ENCODE measurements at places on chromosomes 3 and 15.
A peak's percentile ranks its signal among the peaks of the same experiment; 100 is the strongest.

GRCh38 chr15:98666441-98666840 lies 18.1 kb downstream of the IGF1R start:
- DNase-seq, result no peak

GRCh38 chr15:92821491-92822116 lies 78.5 kb upstream of the CHD2 start:
- DNase-seq, result no peak

DNA sequence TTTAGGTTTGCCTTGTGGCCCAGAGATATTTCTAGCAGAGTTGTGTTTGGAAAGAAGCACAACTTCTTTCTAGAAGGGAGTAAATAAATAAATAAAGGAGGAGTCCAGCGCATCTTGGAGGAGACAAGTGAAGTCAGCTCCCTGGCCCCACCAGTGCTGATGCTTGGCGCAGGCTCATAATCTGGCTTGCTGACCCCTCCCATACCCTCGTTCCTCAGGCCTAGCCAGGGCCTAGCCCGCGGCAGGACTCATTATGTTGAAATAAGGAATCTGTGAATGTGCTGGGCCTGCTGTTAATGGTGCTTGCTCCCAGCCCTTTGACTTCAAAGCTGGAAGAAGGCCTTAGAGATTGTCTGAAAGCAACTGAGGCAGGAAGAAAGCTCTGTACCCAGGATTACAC lies 3.1 kb downstream of the ZNF710 start:
- DNase-seq, result no peak

DNA sequence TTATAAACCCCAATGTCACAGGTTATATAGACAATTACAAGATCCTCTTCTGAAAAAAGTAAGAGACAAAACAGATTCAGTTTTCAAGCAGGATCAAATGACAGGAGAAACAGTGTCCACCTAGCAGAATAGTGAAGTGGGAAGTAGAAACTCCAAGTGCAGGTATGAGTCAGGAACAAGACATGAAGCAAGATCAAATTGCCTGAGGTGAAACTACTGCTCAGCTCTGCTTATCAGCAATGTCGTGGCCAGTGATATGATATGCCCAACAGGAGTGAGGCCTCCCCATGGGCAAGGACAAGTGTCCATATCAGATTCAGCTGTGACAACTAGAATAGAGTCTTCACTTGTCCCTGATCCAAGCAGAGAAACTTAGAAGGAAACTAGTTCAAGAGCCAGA lies 100.0 kb downstream of the ZMAT3 start:
- DNase-seq, result no peak

DNA sequence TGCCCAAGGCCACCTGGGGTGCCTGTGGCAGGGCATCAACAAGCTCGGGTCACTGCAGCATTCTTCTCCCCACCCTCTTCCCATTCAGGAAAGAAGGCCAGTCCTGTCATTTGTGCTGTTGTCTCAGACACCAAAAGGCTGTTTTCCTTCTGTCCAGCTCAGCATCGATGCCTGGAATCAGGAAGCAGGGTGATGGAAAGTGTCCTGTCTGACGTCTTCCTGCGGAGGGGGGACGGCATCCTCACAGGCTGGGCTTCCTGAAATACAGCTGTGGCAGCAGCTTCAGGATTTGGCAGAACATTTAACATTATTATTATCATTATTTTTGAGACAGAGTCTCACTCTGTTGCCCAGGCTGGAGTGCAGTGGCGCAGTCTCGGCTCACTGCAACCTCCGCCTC lies 33.0 kb upstream of the ANKDD1A start:
- no peak for DNase-seq

- no peak for DNase-seq
These were observed 63.7 kb downstream of the EDEM1 start for GRCh38 chr3:5251196-5251583.

DNA sequence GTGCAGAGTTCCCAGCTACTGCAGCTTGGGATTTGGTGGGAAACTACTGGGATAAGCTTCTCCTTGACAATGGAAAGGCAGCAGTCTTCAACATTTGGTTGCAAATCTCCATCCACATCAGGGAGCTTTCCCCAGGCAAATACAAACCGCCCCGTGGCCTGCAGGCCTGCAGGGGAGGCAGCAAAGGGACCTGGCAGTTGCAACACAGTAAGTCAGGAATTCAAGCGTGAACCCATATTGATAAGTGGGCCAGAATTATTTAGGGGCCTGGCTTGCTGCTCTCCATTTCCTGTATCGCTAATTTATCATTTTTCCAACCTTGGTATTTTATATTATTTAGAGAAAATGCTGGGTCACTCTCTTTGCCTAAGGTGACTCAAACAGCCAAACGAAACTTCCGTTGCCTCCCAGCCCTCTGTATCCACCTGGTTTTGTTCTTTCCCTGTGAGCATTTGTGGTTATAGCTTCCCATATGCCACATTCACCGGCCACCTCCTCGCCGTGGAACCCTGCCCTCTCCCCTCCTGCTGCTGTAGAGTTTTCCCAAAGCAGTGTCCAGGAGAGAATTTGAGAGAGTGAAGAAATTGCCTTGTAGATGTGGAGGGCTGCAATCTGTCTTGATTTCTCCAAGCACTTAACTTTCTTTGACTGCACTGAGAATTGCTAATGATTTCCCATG lies 34.8 kb downstream of the B3GALNT1 start:
- DNase-seq, result no peak

DNA sequence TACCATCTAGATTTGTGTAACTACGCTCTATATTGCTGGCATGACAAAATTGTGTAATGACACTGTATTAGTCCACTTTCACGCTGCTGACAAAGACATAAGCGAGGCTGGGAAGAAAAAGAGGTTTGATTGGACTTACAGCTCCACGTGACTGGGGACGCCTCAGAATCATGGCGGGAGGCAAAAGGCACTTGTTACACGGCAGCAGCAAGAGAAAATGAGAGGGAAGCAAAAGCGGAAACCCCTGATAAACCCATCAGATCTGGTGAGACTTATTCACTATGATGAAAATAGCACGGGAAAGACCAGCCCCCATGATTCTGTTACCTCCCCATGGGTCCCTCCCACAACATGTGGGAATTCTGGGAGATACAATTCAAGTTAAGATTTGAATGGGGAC lies 905.7 kb downstream of the DIPK2A start:
- DNase-seq, result no peak

DNA sequence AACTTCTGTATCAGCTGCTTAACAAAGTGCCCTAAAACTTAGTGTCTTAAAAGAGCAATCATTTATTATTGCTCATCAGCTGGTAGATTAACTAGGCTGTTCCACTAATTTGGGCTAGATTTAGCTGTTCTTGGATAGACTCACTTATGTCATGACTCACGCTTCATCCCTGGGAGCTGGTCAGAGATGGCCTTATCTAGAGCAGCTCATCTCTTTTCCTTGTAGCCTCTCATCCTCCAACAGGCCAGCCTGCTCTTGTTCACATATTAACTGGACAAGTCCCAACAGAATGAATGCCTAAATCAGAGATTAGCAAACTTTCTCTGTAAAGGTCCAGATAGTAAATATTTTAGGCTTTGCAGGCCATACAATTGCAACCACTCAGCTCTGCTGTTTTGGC lies 66.9 kb upstream of the PLAAT1 start:
- DNase-seq, result no peak

GRCh38 chr15:76815421-76815820 lies 89.7 kb downstream of the SCAPER start:
- DNase-seq, result peak; percentile 28

GRCh38 chr3:140274429-140274828 lies 339.4 kb downstream of the CLSTN2 start:
- no peak for DNase-seq

DNA sequence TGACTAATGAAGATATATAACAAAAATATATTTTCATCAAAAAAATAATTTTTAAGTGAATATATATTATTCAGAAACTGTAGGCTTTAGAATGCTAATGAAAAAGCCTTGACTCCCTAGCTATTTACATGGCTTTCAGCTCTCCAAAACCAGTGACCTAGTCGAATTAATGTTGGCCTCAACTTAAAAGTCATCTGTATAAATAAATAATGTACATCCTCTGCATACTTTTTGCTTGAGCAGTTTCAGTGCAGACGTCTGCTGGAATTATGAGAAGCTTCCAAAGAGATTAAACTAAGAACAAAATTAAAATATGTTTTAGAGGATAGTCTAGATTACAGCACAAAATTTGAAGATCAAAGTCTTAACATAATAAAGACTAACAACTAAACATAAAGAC lies 520.4 kb upstream of the ALCAM start:
- no peak for DNase-seq

DNA sequence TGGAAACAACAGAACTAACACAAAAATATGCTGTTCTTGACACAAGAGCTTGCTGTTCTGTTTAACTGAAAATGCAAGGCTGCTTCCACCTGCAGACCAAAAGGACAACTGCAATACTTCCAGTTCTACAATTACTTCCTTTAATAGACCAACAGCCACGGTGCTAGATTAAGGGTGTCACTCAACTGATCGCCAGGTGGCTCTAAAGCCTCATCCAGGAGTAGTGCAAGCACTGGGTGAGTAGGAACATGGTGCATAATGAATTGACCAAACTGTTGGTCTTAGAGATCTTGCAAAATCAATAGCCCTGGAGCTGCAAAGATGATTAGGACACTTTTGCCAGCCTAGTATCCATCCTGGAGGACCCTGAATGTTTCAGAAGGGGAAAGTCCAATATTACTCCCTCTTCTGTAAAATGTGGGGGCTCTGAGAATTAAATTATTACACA lies 3.6 kb upstream of the CLDN16 start:
- DNase-seq, result peak; percentile 88

DNA sequence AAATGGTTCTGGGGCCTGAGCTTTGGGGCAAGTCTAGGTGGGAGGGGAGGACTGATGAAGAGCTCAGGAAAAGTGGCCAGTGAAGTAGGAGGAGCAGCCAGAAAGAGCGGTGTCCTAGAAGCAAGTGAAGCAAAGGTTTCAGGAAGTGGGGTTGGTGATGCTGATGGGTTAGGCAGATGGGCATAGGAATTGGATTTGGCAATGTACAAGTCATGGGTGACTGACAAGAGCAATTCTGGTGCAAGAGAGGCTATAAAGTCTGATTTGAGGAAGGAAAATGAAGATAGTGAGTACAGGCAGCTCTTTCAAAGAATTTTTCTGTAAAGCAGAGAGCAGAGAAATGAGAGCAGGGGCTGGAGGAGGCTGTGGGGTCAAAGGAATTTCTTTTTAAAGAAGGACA lies 19.7 kb downstream of the ALPK3 start:
- DNase-seq, result no peak

GRCh38 chr3:75248974-75249373 lies 415.2 kb upstream of the FRG2C start:
- DNase-seq, result no peak

- DNase-seq, result no peak
These were observed 2.8 kb upstream of the CLDND1 start for GRCh38 chr3:98525494-98525893.

- DNase-seq, result no peak
These were observed 65.8 kb downstream of the SMARCC1 start for GRCh38 chr3:47715928-47716327.

- no peak for DNase-seq
These were observed 26.1 kb upstream of the MGA start for GRCh38 chr15:41634072-41634626.

- DNase-seq, result no peak
These were observed 18.8 kb downstream of the HEMK1 start for GRCh38 chr3:50587806-50588758.

GRCh38 chr3:177257006-177257405 lies 59.7 kb upstream of the TBL1XR1 start:
- DNase-seq, result no peak

GRCh38 chr15:50377867-50378751 lies 23.1 kb upstream of the GABPB1 start:
- no peak for DNase-seq

DNA sequence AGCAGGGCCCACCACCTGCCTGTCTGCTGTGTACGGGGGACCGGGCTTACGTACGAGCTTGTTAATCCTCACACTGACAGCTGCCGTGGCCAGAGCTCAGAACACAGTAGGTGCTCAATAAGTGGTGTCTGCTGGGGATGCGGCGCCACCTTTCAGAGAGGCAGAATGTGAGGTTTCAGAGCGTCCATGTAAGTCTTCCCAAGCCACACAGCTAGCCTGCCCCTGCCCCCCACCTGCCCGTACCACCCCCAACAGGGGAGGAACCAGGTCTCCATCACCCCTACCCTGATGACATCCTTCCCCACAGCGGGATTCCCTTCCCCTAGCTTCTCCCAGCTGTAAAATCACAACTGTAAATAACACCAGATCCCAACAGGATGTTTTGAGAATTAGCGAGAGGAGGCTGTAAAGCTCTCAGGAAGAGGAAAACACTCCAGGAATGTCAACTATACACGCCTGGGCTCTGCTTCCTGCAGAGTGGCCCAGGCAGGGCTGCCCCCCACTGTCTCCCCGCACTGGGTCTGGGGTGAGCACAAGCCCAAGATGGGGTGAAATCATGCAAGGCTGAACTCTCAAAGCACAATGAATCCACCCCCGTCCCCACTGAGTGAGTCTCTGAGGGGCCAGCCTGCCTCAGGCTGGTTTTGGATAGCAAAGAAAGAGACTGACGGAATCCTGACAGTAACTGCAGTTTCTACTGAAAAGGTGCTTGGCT lies 250.1 kb upstream of the LYSMD4 start:
- no peak for DNase-seq

DNA sequence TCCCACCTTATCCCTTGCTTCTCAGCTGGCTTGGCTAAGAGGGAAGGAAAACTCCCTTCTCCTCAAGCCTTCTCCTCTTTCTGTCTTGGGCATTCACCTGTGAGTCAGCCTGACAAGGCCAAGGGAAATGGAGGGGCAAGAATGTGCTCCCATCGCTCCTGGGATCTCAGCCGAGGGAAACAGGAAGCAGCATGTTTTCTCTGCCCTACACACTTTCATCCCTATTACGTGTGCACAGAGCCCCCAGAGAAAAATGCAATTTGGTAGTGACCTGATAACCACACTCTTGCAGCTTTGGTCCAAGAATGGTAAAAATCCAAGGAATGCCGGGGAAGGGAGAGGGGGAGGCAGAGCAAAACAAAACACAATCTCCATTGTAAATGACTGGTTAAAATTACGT lies 32.9 kb upstream of the MTMR10 start:
- DNase-seq, result no peak

- DNase-seq, result no peak
These were observed 46.2 kb downstream of the IGSF11 start for GRCh38 chr3:118988198-118989130.

DNA sequence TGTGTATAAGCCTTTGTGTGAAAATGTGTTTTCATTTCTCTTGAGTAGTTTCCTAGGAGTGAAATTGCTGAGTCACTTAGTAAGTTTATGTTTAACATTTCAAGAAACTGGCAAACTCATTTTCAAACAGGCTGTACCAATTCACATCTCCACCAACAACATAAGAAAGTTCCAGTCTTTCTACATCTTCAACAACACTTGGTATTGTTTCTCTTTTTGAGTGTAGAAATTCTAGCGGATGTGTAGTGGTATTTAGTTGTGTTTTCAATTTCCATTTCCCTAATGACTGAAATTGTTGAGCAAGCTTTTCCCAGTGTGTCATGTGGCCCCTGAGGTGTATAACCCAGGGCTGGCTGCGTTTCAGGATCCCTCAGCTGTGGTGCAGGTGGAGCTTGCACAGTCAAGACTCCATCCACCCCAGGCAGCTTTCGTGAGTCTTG lies 258.5 kb downstream of the PDCD6IP start:
- DNase-seq, result no peak
